Motor neuron (in vitro differentiated cells): ENCODE measurements at places on chromosomes 4 and X.

- no peak for ATAC-seq
These were observed 111.2 kb downstream of the ARAP2 start for GRCh38 chr4:36133086-36133485.

- ATAC-seq, result no peak
These were observed 69.1 kb upstream of the WDR1 start for GRCh38 chr4:10185518-10186227.

DNA sequence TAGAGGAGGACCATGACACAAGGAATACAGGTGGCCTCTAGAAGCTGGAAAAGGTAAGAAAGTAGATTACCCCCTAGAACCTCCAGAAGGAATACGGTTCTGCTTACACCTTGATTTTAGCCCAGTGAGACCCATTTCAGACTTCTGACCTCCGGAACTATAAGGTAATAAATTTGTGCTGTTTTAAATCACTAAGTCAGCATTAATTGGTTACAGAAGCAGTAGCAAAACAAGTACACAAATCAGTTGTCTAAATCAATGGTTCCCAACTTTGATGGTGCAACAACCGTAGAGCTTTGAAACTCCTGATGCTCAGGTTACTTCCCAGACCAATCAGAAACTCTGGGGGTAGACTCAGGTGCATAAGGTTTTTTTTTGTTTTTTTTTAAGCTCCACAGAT is 113.6 kb downstream of the RTL9 start:
- ATAC-seq, result no peak

GRCh38 chr4:98490251-98490650 is 168.2 kb downstream of the TSPAN5 start:
- ATAC-seq, result no peak

DNA sequence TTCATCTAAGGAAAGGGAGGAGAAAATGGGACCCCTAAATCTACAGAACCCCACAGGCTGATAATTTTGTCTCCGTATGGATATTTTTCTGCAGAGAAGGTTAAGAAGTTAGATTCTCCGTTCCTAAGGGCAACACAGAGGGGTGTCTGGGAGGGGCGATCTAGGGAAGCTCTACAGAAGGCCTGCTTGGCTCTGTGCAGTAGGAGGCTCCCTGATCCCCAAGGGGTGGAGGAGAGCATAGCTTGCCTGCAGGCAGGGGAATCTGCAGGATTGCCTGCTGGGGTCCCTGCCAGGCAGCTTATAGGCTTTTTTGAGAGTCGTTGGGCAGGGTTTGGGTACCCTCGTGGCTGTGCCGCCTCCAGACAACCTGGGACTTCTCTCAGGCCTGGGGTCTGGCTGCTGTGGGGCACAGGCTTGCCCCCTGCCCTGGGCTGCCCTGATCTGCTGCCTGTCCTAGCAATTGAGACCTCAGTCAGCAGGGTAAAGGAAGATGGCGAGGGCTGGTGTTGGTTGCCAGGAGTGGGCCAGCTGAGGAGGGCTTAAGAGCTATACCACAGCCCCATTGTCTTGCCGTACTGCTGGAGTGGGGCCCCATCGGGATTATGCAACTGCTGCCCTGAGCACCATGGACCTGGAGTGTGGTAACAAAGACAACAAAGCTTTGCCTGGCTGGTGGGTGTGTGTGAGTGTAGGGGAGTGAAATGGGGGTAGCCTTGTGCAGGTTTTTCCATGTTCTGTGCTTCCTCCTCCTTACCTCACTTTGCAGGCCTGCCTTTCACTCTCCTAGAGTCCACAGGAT is 74.1 kb downstream of the EFNB1 start:
- peak; percentile 40 for ATAC-seq
